Activated CD4-positive, alpha-beta T cell treated with anti-CD3 and anti-CD28 coated beads for 36 hours (primary cell): ENCODE measurements at places on chromosomes 11 and 22.

DNA sequence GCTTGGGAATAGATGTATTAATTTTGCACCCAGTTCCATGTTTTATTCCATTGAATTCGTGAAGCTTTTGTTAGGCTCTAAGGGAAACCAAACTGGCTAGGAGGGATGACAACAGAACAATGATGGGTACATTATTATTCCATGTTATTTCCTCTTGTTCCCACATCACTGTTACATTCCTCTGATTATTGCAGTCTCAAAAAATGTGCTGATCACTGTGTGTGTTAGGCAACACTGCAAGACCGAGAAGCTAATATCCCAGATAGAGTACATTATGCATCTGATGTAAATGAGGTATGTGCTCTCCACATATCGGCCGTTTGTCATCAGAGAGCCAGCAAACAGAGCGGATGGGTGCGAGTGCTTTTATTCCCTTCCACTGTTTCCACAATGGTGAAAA lies 327.9 kb downstream of the SOX6 start:
- DNase-seq, result no peak

GRCh38 chr11:121426476-121427399 lies 25.4 kb upstream of the SORL1 start:
- DNase-seq, result peak; percentile 74

DNA sequence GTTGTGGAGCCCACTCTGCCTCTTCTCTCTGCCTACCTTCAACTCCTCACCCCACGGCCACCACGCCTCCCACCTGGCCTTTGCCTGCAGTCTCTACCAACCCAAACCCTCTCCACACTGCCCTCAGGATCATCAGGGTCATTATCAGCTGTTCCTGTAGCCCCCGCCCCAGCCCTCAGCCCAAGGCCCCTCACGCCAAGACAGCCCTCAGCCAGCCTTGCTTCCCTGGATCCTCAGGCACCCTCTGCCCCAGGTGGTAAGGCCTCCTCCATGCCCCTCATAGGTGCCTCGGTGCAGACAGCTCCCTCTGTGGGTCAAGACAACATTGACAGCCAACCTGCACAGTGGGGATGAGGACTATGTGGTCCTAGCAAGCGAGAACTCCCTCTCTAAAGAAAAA lies 1.7 kb downstream of the SBF1 start:
- peak; percentile 70 for DNase-seq

GRCh38 chr11:20443596-20443995 lies 56.1 kb downstream of the PRMT3 start:
- no peak for DNase-seq

DNA sequence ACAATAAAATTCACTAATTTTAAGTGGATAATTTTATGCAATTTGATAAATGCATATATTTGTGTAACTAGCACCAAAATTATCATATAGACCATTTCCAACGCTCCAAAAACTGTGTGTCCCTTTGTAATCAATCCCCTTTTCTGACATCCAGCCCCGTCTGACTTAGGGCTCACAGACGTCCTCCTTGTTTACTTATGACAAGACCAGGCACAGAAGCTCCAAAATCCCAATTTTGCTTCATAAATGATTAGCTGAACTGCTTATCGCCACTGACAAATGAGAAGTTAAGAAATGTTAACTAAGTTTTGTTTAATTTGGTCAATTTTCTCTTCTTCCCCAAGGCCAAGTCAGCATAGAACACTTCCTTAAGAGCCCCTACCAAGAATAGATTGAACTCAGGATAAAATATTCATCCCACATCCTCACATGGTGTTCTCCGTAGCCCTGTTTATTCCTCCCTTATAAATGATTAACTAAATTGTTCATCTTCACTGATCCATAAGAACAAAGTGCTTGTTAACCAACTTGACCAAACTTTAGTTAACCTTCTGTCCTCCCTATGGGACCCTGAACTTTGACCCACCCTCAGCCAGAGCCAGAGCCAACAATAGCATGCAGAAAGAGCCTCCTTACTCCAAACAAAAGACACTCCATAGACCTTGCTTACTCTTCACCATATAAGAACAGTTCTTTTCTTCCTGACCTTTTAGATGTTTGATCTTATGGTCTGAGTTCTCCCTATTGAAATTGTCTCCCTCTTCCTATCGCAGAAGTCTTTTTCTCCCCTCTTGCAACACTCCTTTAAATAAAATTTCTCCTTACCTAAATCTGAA lies 30.8 kb upstream of the GLYAT start:
- DNase-seq, result no peak

GRCh38 chr22:20547029-20547428 lies 39.6 kb downstream of the MED15 start:
- DNase-seq, result no peak

- peak; percentile 93 for DNase-seq
These were observed at the start of gene XBP1 for GRCh38 chr22:28800308-28801041. TSS of gene XBP1 (minus strand) at chr22:28800569.

DNA sequence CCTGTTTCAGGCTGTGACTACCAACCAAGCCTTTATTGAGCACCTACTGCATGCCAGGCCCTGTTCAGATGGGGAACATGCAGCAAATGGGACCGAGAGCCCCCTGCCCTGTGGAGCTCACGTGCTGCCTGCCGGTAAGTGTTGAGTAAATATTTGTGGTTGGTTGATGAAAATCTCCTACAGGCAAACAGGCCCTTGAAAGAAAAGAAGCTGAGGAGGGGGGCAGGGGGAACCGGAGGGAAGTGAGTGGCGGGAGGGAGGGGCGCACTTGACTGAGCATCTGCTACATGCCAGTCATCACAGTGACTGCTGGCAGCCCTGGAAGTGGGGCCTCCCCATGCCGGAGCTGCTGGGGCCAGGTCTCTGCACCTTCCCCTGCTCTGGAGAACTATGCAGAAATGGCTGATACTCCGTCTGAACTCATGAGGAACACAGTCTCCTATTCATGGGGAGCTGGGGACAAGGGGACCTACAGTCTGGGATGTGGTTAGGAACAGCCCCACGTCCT lies 34.2 kb downstream of the MACROD1 start:
- no peak for DNase-seq

DNA sequence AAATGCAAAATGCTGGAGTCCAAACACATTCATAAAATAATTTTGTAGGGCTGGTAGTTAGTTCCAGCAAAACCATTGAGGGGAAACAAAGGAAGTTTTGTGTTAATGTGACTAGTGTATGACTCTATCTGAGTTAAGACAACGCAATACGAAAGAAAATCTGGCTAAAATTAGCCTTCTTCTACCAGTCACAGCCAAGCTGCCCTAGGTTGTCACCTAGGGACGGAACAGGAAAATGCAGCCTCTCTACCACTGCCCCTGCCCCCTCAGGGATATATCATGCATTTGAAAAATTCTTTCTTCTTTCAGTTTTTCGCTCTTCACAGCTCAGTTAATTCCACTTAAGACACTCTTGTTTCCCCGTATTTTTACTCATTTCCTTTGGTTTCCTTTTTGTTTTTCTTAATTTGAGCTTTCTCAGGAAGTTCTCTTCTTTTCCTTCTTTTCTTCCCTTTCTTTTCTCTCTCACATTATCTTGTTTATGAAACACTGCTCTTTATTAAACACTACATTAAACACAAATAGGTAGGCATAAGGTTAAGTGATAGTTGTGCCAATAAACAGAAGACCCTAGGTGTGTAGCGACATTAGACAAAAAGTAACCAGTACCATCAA lies 30.6 kb downstream of the KIRREL3 start:
- DNase-seq, result peak; percentile 13

- no peak for DNase-seq
These were observed 33.4 kb downstream of the ANO3 start for GRCh38 chr11:26365284-26365683.

DNA sequence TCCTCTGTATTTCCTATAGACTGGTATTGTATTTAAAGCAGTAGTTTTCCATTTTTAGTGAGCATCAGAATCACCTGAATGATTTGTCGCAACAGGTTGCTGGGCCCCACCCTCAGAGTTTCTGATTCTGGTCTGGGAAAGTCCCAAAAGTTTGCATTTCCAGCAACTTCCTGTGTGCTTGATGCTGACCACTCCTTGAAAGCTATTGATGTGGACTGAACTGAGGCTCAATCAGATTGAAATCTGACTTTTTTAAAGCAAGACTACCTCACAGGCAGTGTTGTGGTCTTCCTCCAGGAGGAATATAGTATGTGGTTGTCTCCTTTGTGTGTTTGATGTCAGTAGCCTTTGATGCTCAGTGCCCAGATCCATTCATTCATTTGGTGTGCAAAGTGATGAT lies 17.2 kb upstream of the MPZL2 start:
- peak; percentile 42 for DNase-seq

- no peak for DNase-seq
These were observed 28.4 kb downstream of the TAB1 start for GRCh38 chr22:39427751-39428596.

- peak; percentile 94 for DNase-seq
These were observed 27.7 kb downstream of the CACNA1I start for GRCh38 chr22:39598017-39598965.

- no peak for DNase-seq
These were observed 85.8 kb upstream of the NECTIN1 start for GRCh38 chr11:119814766-119815165.

DNA sequence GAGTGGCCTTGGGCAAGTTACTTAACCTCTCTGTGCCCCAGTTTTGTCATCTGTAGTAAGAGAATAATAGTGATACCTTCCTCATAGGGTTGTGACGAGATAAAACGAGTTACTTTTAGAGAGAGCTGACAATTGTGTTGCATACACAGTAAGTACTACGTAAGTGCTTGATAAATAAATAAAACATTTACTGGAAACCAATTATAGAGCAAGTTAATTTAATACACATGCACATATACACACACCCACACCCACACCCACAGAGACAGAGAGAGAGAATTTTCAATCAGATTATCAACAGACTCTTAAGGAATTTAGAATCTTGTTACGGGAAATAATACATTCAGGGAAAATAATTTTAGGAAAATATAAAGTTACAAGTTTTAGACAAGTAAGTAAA lies 1045.8 kb upstream of the TENM4 start:
- no peak for DNase-seq

- no peak for DNase-seq
These were observed 383.5 kb downstream of the SOX6 start for GRCh38 chr11:15972838-15973237.

DNA sequence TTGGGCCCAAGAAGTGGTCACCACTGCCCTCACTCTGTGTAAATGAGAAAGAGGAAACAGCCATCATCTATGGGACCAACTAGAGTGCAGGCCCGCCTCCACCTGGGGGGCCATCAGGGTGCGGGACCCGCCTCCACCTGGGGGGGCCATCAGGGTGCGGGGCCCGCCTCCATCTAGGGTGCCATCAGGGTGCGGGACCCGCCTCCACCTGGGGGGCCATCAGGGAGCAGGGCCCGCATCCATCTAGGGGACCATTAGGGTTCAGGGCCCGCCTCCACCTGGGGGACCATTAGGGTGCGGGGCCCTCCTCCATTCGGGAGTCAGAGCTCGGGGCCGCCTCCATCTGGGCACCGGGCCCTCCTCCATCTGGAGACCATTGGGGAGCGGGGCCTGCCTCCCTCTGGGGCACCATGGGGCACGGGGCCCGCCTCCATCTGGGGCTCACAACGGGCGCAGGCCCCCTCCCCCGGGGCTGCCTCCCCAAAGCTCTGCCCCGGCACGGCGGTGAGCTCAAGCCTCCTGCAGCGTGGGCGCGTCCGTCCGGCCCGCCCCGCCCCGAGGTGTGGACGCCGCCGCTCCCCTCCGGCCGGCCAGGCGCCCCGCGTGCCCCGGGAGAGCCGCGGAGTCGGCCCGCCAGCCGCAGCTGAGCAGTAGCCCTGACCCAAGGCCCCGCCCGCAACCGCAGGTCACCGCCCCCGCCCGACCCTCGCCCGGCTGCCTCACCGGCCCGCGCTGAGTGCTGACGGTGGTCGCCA lies 512 bp downstream of the TOLLIP start:
- DNase-seq, result no peak

- no peak for DNase-seq
These were observed 100.3 kb downstream of the TSPAN18 start for GRCh38 chr11:44826922-44827643.

- peak; percentile 38 for DNase-seq
These were observed 39.0 kb downstream of the CWC15 start for GRCh38 chr11:94934362-94934761.

GRCh38 chr11:90204832-90205646 lies 17.8 kb downstream of the CHORDC1 start:
- DNase-seq, result peak; percentile 11

- peak; percentile 62 for DNase-seq
These were observed 219.8 kb downstream of the ETS1 start for GRCh38 chr11:128367573-128367972.

GRCh38 chr11:44927174-44927661 lies 23.5 kb downstream of the TP53I11 start:
- peak; percentile 79 for DNase-seq

DNA sequence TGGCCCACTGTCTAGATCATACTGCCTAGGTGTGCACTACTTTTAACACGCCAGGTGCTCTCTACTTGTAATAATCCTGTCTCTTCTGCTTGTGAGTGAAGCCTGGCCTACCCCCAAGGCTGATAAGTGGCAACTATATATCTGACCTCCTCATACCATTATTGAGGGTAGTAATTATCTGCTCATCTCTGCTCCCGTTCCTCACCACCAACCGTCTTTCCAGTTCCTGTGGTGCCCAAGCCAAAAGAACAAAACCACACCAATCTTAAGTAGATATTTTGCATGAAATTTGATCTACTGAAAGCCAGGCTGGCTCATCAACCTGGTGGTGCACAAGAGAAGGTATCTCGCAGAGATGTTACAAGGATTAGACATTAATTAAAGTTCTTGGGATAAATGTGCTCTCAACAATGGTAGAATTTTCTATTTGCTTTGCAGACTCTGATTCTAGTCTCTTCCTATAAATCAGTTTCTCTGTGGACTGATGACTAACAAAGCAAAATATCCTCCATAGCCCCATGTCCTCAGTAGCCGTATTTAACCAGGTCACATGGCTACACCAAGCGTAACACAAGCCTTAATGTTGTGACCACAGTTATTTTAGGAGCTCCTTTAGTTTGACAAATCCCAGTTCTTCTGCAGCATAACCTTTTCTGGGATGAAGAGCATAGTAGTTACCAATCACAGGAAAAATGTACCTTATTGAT lies 267.2 kb downstream of the NTM start:
- no peak for DNase-seq

- DNase-seq, result no peak
These were observed 1.6 kb downstream of the TMEM135 start for GRCh38 chr11:87039371-87039770.

- no peak for DNase-seq
These were observed 53.3 kb downstream of the FAT3 start for GRCh38 chr11:92277871-92278270.

- no peak for DNase-seq
These were observed 541.4 kb downstream of the MN1 start for GRCh38 chr22:27260087-27260698.

- peak; percentile 80 for DNase-seq
These were observed 48.5 kb downstream of the GGTLC2 start for GRCh38 chr22:22692707-22693530.

DNA sequence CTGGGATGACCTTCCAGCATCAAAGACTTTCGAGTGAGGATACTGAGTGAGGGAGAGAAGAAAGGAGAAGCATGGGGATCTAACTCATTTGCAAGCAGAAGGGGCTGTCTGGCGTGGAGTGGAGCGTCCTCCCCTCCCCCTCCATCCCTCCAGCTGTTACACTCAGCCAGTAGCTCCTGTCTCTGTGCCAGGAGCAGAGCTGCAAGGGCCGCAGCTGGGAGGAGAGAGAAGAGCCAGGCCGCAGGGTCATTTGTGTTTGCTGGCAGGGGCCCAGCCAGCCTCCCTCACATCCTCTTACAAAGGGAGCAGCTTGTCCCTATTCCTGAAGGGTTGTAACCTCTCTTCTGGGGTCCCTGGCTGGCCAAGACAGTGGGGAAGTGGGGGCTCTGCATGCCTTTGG lies 57.9 kb downstream of the NECTIN1 start:
- DNase-seq, result no peak
